ENCODE measurements at places on chromosomes 13 and 19. TPM values are rescaled to one million over a fixed set of nuclear protein-coding genes. Genes with fewer than 3 reads are reported as not detected.

The GAS6 gene
- total RNA-seq = 8.0 TPM

The IGFL4 gene
- total RNA-seq = not detected

The CEACAM1 gene
- total RNA-seq = 0.30 TPM

The SIGLEC9 gene
- not detected for total RNA-seq

The NLRP11 gene
- total RNA-seq = 0.75 TPM

The LRRC63 gene
- total RNA-seq = 0.13 TPM

The C19orf81 gene
- 5.2 TPM for total RNA-seq

The CYP4F12 gene
- total RNA-seq = 0.53 TPM

The PSG1 gene
- not detected for total RNA-seq

The ZNF490 gene
- total RNA-seq = 12.2 TPM

The RFPL4AL1 gene
- not detected for total RNA-seq

The PINLYP gene
- total RNA-seq = 0.61 TPM

The ZNF211 gene
- total RNA-seq = 5.9 TPM

Measured in A375 (cell line).